ENCODE measurements at places on chromosomes 5 and 9.
A peak's percentile ranks its signal among the peaks of the same experiment; 100 is the strongest.

DNA sequence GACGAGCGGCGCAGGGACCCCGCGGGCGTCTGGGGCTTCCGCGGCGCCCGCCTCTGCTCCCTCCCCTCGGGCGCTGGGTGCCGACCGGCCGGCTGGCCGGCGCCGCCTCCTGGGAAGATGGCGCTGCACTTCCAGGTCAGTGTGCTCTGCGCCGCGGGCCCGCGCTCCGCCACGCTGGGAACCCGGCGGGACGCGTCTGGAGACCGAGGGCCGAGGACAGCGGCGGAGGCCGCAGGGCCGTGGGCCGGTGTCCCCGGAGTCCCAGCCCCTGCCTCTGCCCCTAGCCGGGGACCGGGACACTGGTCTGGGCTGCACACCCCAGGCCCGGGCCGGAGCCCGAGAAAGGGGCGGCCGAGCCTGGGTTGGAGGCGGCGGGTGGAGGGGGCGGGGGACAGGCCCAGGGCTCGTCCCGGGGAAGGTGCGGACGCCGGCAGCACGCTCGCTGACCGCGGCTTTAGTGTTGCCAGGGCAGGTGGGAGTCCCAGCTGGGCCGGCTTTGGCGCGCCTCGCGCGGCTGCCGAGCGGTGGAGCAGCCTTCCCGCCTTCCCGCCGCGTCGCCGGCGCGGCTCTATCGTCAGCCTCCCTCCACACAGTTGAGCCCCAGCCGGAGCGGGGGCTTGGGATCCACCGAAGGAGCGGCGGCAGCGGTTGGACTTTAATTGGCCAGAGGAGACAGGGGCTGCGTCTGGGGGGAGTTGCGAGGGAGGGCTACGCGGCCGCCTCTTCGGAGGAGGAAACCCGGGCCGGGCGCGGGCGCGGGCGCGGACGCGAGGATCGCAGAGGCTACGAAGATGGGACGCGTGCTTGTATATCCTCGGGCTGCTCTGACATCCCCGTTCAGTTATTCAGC lies at the start of gene RANBP17:
Gene RANBP17 (plus strand): TSS at position 102 of the 850 bp plus-strand sequence.
- peak; percentile 32 for DNase-seq

GRCh38 chr5:33182986-33183385 lies 257.8 kb upstream of the TARS1 start:
- no peak for DNase-seq

DNA sequence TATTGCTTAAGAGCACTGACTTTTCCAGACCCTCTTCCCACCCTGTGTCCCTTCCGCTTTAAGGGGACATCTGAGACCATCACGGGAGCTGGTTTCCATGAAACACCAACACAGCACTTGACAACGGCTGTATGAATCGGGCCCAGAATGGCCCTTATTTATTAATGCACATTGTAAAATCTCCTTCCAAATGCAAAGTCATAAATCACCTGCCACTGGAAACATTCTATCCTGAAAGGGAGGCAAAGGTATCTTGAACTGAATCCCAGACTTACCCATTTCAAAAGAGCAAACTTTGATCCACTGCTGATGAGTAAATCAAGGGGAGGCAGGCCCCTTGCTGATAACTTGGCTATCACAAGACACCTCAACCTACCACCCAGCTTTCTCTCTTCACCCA lies 37.4 kb downstream of the SHB start:
- DNase-seq: peak; percentile 43

DNA sequence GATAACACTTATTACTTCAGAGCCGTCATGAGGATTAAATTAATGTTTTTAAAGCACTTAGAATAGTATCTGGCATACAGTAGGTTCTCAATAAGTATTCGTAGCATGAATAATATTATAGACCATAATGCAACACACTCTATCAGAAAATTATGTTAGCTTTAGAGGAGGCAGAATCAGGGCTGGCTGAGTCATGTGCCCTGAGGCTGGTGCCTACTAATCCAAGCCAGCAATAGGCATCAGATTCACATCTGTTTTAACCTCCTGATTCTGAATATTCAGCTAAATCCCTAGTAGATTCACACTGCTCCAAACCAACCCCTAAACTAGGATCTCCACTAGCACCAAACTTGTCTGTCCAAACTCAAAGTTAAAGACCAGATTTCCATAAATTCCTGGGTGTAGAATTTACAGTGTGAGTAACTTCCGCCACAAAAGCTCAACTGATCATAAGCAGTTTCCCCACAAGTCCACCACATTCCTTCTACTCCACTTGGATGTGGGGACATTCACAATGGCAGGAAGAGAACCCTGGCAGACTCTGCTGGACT lies 170.0 kb upstream of the DAPK1 start:
- DNase-seq: no peak

- DNase-seq: no peak
Observed at GRCh38 chr5:38800515-38800914, 45.3 kb upstream of the OSMR start.

DNA sequence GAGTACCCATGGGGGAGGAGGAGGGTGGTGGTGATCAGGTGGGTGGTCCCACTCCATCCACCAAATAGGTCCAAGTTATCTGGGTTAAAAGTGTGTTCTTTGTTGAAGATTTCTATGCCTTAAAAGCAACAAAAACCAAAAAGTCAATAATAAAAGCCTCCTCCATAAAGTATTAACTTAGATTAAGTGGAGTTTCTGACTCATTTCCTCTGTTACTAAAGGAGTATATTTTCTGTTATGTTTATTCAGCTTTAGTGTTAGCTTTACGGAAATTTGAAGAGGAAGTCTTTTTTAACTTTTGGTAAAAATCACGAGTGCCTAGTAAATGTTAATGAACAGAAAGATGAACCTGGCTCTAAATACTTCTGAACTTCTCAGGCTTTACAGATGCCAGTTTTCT lies 17.8 kb downstream of the FBXO38 start:
- no peak for DNase-seq

DNA sequence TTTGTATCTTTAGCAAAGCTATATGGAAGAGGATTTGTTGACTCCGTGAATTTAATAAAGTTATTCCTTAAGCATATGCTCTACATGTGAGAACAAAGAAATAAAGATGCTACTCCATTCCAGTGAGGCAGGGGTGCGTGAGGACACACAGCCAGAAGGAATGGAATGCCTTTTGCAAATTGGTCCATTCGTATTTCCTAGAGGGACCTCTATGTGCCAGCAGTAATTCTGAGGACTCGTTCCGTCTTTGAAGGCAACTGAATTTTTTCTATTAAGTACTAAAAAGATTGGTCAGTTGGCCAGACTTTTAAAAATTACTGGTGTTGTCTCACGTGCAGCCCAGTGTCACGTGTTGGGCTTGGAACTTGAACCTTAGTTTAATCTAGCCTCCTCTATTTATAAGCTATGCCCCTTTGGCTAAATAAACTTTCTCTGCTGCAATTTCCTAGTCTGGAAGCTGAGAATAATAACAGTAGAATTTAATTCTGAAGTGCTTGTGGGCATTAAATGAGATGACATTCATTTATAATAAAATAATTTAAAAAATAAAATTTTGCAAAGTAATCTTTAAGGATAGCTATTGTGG lies 13.9 kb downstream of the RAI14 start:
- DNase-seq: no peak

DNA sequence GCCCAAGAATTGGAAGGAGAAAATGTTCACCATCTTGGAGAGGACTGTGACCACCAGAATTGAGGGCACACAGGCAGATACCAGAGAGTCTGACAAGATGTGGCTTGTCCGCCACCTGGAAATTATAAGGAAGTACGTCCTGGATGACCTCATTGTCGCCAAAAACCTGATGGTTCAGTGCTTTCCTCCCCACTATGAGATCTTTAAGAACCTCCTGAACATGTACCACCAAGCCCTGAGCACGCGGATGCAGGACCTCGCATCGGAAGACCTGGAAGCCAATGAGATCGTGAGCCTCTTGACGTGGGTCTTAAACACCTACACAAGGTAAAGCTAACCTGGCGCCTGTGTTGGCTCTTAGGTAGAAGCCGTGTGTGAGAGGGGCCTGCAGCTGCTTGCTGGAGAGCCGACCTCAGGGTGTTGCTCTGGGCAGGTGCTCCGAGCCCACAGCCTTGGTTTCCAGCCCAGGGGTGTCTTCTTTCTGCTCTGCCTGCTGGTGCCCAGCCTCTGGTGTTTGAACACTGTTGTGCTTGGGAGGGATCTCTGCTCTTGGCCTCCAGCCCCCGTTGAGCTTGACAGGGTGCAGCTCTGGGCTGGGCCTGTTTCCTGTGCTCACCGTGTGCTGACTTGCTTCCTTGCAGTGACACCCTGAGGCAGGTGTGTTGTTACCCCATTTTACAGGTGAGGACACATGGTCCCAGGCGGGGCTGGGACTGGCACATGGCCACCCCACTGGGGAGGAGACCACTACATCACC lies 10.9 kb downstream of the EXOC3 start:
- DNase-seq: no peak

- no peak for DNase-seq
Observed at GRCh38 chr5:55421074-55421529, 113.3 kb downstream of the MTREX start.

- no peak for DNase-seq
Observed at GRCh38 chr5:8322484-8322883, 453.5 kb downstream of the MTRR start.

- no peak for DNase-seq
Observed at GRCh38 chr9:127149010-127149409, 26.6 kb upstream of the ANGPTL2 start.

- no peak for DNase-seq
Observed at GRCh38 chr5:165502893-165503691, 1997.7 kb downstream of the MAT2B start.

GRCh38 chr5:61339764-61340163 lies 7.7 kb downstream of the ZSWIM6 start:
- DNase-seq: no peak

Data from LNCaP clone FGC (cell line).